ENCODE measurements at places on chromosomes 1 and 21. TPM values are rescaled to one million over a fixed set of nuclear protein-coding genes. Genes with fewer than 3 reads are reported as not detected.

DNA sequence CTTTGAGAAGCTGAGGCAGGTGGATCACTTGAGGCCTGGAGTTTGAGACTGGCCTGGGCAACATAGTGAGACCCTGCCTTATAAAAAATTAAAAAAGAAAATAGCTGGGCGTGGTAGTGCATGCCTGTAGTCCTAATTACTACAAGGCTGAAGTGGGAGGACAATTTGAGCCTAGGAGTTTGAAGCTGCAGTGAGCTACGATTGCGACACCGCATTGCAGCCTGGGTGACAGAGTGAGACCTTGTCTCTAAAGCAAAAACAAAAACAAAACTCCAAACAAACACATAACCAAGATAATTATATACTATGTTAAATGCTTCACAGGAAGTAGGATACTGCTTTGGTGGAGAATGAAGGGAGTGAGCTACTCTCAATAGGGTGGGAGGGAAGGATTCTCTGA, 5.4 kb upstream of the PAFAH2 start:
- no peak for DNase-seq
- no peaks in the 10 kb centered on the region for H3K36me3 ChIP-seq
- no peak overlapping the region for H3K4me3 ChIP-seq
- no peak overlapping the region for H3K27ac ChIP-seq
- H3K4me1 ChIP-seq: peaks cover 6% of the 10 kb centered on the region
- H3K27me3 ChIP-seq: no peaks in the 10 kb centered on the region

Gene PAFAH2
- total RNA-seq: 24.6 TPM

GRCh38 chr21:38984982-38985567, 179.3 kb downstream of the ETS2 start:
- peaks cover 47% of the 10 kb centered on the region for H3K4me1 ChIP-seq
- no peak overlapping the region for H3K4me3 ChIP-seq
- no peak for DNase-seq

GRCh38 chr1:29711582-29712283, 475.4 kb downstream of the PTPRU start:
- H3K27ac ChIP-seq: no peak overlapping the region
- H3K27me3 ChIP-seq: peaks cover 3% of the 10 kb centered on the region
- no peak overlapping the region for H3K4me3 ChIP-seq
- H3K36me3 ChIP-seq: no peaks in the 10 kb centered on the region

DNA sequence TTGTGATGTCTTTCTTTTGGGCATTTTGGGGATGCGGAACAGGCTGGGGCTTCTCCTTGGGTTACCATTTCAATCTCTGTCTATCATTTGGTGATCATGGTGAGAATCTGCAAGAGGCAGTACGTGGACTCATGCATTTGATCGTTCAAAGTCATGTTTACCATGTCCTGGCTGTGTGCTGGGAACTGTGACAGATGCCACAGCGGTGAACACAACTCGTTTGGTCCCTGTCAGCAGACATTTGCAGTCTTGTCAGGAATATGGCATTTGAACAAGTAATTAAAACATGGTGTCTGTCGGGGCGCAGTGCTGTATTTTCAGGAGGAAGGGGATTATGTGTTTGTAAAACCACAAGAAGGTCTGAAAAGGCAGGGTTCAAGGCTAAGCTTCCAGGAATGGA, 103.3 kb upstream of the IGSF21 start:
- DNase-seq: no peak
- H3K36me3 ChIP-seq: no peaks in the 10 kb centered on the region
- H3K4me3 ChIP-seq: no peak overlapping the region
- H3K27ac ChIP-seq: no peak overlapping the region
- H3K4me1 ChIP-seq: no peaks in the 10 kb centered on the region

Gene SMIM34
- total RNA-seq: not detected

Gene PGLYRP3
- not detected for total RNA-seq
